ENCODE measurements at places on chromosomes 3 and 15. TPM values are rescaled to one million over a fixed set of nuclear protein-coding genes. Genes with fewer than 3 reads are reported as not detected.

KLHDC8B gene
- 3.6 TPM for total RNA-seq

MESP2 gene
- total RNA-seq, result not detected

LRRIQ4 gene
- total RNA-seq, result 0.71 TPM

WNT5A gene
- not detected for total RNA-seq

IREB2 gene
- total RNA-seq, result 88.4 TPM

CHAC1 gene
- total RNA-seq, result 3.6 TPM

DPPA2 gene
- not detected for total RNA-seq

FOXL2NB gene
- total RNA-seq, result not detected

COL6A6 gene
- total RNA-seq, result not detected

CRBN gene
- total RNA-seq, result 95.1 TPM

MKRN2OS gene
- not detected for total RNA-seq

LMAN1L gene
- total RNA-seq, result 1.1 TPM

ZIC4 gene
- not detected for total RNA-seq

CD96 gene
- total RNA-seq, result 56.2 TPM

STRIT1 gene
- total RNA-seq, result not detected

GNAT1 gene
- total RNA-seq, result not detected

SLC9A9 gene
- total RNA-seq, result 18.7 TPM

C3orf70 gene
- not detected for total RNA-seq
